PC-3 (cell line): ENCODE measurements at places on chromosomes 1 and 21. TPM values are rescaled to one million over a fixed set of nuclear protein-coding genes. Genes with fewer than 3 reads are reported as not detected.

The SNRPE gene
- total RNA-seq: 167 and 187 TPM in 2 replicates

The ANGPTL1 gene
- total RNA-seq: not detected in 2 replicates

The ANKRD13C gene
- 38.0 and 41.5 TPM in 2 replicates for total RNA-seq

The ADORA1 gene
- total RNA-seq: 1.4 and 3.9 TPM in 2 replicates

The LAX1 gene
- not detected in 2 replicates for total RNA-seq

The ITPKB gene
- total RNA-seq: 17.7 and 24.1 TPM in 2 replicates

The ESRRG gene
- total RNA-seq: 1.1 and 1.7 TPM in 2 replicates

The HSD3B1 gene
- total RNA-seq: not detected in 2 replicates

The BMP8A gene
- total RNA-seq: 0.11 TPM in 1 of 2 replicates, not detected in the other

The C8B gene
- total RNA-seq: not detected in 2 replicates

The NGF gene
- total RNA-seq: 0.86 and 2.4 TPM in 2 replicates

The C1orf185 gene
- total RNA-seq: not detected in 2 replicates

The AMY1C gene
- not detected in 2 replicates for total RNA-seq

The ASPM gene
- 28.6 and 35.0 TPM in 2 replicates for total RNA-seq

The KPNA6 gene
- 45.7 and 45.8 TPM in 2 replicates for total RNA-seq

The HSPG2 gene
- 35.1 and 56.0 TPM in 2 replicates for total RNA-seq

The CD2 gene
- total RNA-seq: not detected in 2 replicates

The OR10Z1 gene
- not detected in 2 replicates for total RNA-seq

The SFN gene
- total RNA-seq: 411 and 577 TPM in 2 replicates

The MXRA8 gene
- total RNA-seq: 25.3 and 29.0 TPM in 2 replicates

The UHMK1 gene
- 69.4 and 70.4 TPM in 2 replicates for total RNA-seq
